Transverse colon (tissue), 4 donors: ENCODE measurements at places on chromosomes 3 and 15. TPM values are rescaled to one million over a fixed set of nuclear protein-coding genes. Genes with fewer than 3 reads are reported as not detected.

- no peak overlapping the region for H3K4me3 ChIP-seq
- DNase-seq: no peak
- no peaks in the 10 kb centered on the region for H3K36me3 ChIP-seq
Observed at GRCh38 chr15:100524326-100524725, 4.4 kb downstream of the CERS3 start.

DNA sequence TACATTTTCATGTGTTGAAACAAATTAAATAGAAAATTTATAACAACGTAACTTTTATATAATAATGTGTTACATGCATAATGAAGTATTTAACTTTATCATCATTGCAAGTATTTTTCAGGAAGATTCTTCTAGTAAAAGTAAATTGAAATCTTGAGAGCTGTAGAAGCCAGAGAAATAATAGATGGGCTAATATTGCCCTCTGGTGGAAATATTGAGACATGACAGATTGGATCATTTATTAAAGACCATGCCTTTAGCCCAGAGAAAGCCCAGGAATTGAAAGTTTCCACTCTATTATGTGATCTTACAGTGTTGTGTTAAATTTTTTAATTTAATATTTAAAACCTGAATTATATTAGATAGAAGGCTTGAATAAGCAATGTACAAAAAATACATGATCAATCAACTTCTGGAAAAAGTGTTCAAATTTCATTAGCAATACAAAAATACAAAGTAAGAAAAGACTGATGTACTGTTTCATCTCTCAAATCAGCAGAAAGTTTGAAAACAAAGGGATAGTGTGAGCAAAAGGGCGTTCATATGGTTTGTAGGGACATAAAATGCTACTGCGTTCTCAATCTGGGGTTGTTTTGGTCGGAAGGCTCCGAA is 52.7 kb upstream of the SPTSSB start:
- no peaks in the 10 kb centered on the region for H3K4me1 ChIP-seq
- H3K36me3 ChIP-seq: no peaks in the 10 kb centered on the region

GRCh38 chr3:51357856-51358255 is 27.2 kb upstream of the MANF start:
- H3K4me1 ChIP-seq: no peaks in the 10 kb centered on the region
- no peaks in the 10 kb centered on the region for H3K36me3 ChIP-seq
- no peak for DNase-seq
- no peak overlapping the region for H3K4me3 ChIP-seq
- H3K27me3 ChIP-seq: no peaks in the 10 kb centered on the region

DNA sequence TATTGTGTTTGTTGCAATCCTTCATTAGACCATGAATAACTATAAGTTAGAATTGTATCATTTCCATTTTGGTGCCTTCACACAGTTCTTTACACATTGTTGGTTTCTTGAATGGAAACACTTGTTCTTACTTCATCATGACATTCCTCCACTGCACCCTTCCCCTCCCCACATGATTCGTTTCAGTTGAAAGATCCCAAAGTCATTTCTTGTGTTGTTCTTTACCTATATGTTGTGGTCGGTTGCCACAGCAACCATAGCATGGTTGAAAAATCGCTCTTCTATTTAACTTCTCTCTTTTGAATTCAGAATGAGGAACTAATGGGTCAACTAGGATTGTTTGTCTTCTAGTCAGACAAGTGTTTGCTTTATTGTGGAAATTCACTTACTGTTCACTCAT is 103.3 kb downstream of the IL1RAP start:
- H3K36me3 ChIP-seq: no peaks in the 10 kb centered on the region
- peak; percentile 16 for DNase-seq
- no peaks in the 10 kb centered on the region for H3K4me1 ChIP-seq
- H3K27me3 ChIP-seq: no peaks in the 10 kb centered on the region
- no peak overlapping the region for H3K4me3 ChIP-seq

The MAGEF1 gene
- 17.6 TPM for total RNA-seq

DNA sequence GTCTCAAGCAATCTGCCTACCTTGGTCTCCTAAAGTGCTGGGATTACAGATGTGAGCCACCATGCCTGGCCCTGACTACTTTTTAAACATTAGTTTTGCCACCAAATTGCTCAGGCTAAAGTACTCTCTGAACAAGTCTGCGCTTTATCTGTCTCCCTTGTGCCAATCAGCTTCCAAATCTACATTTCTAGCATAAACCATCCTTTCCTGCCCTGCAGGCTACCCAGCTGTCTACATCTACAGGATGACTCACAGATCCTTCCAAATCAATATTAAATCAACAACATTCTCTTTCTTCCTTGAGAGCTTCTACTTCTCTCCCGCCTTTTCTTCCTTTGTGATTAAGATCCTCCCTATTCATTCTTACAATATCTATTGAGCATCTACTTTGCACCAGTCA is 16.0 kb upstream of the ATOSA start:
- DNase-seq: no peak
- no peak overlapping the region for H3K27ac ChIP-seq
- H3K4me1 ChIP-seq: peaks cover 4% of the 10 kb centered on the region
- no peaks in the 10 kb centered on the region for H3K36me3 ChIP-seq
- H3K27me3 ChIP-seq: no peaks in the 10 kb centered on the region

The UBE2E1 gene
- 62.0 TPM for total RNA-seq

GRCh38 chr3:194547042-194547441 is 60.2 kb upstream of the ATP13A3 start:
- H3K27me3 ChIP-seq: no peaks in the 10 kb centered on the region
- no peak overlapping the region for H3K27ac ChIP-seq
- H3K4me1 ChIP-seq: no peaks in the 10 kb centered on the region
- H3K4me3 ChIP-seq: no peak overlapping the region

The OPA1 gene
- total RNA-seq: 73.6 TPM

DNA sequence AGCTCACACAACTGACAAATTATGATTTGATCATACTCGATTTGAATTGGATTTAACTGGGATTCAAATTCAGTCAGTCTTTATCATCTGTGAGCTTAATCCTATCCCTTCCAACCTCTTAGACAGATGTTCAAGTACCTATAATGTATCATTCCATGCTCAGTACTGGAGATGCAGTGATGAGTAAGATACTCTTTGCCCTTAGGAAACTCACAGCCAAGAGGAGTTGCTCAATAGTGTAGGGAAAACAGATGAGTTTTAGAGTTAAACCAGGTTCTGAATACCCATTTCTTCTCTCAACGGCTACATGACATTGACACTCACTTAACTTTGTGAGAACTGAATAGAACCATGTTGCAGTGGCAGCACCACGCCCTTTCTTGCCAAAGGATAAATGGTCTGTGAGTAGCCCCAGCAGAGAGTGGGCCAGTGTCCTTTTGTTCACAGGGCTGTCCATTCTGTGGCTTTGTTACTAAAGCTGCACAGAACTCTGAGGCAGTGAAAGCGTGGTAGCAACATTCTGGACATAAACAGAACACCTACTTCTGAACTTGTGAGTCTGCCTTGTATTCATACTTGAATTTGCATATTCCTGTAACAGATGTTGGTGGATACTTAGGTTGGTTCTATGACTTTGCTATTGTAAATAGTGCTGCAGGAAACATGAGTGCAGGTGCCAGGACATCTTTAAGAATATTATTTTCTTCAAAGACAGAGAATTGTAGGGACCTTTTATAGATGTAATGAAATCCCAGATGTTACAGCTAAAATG is 91.6 kb downstream of the RASA2 start:
- no peaks in the 10 kb centered on the region for H3K36me3 ChIP-seq
- no peak overlapping the region for H3K4me3 ChIP-seq
- H3K27me3 ChIP-seq: no peaks in the 10 kb centered on the region
- no peak overlapping the region for H3K27ac ChIP-seq
- H3K4me1 ChIP-seq: no peaks in the 10 kb centered on the region

DNA sequence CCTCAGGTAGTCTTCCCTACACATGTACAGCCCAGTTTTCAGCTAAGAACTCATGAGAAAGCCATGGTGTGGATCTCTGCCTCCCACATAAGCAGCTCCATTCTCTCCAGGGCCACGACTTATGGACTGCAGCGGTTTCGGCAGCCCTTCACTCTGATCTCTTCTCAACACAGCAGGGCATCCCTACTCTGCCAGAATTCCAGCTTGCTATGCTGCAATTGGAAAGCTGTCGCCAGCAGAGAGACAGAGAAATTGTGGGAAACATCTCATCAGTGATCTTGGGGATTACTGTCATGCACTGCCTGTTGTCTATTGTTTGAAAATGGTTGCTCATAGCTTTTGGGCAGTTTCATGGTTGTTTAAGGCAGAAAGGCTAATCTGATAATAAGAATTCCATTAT is 11.9 kb upstream of the BLM start:
- H3K27ac ChIP-seq: no peak overlapping the region
- H3K4me1 ChIP-seq: no peaks in the 10 kb centered on the region
- no peak for DNase-seq
- H3K27me3 ChIP-seq: no peaks in the 10 kb centered on the region
- H3K4me3 ChIP-seq: no peak overlapping the region

The SAMD7 gene
- total RNA-seq: not detected

DNA sequence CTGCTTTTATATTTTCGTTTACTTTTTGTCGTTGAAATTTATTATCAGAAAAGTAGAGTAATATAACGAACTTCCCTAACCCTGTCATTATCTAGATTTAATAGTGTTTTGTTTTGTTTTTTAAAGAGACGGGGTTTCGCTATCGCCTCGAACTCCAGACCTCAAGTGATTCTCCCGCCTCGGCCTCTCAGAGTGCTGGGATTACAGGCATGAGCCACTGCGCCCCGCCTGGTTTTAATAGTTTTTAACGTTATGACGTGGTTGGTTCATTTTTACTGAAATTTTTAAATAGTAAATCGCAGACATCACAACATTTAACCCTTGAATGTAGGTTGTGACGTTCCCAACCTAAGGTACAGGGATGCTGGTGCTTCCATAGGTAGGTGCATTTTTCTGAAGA is 1.0 kb downstream of the NGRN start:
- H3K4me1 ChIP-seq: peaks cover 32% of the 10 kb centered on the region
- H3K27ac ChIP-seq: peak overlapping the region; percentile 98
- H3K27me3 ChIP-seq: no peaks in the 10 kb centered on the region
- peak overlapping the region; percentile 59 for H3K4me3 ChIP-seq
- DNase-seq: peak; percentile 34

The GCSAM gene
- total RNA-seq: not detected

DNA sequence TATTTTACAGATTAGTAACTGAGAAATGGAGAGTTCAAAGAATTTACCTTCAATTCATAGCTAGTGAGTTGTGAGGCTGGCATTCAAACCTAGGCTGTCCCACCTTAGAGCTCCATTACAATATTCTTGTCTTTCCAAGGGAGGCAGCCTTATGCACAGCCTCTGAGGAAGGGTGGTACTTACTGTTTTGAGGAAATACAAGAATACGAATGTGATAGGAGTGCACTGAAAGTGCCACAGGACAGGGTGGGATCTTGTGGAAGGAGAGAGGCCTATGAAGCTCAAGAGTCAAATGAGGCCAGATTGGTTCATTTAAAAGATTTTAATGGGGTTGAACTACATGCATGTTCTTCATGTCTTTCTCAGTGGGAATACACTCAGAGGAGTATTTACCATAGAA is 86.3 kb downstream of the ARIH1 start:
- peaks cover 25% of the 10 kb centered on the region for H3K36me3 ChIP-seq
- no peaks in the 10 kb centered on the region for H3K27me3 ChIP-seq
- no peaks in the 10 kb centered on the region for H3K4me1 ChIP-seq
- DNase-seq: no peak

- H3K27me3 ChIP-seq: peaks cover 29% of the 10 kb centered on the region
- H3K4me3 ChIP-seq: no peak overlapping the region
- no peak for DNase-seq
- no peak overlapping the region for H3K27ac ChIP-seq
Observed at GRCh38 chr15:101492766-101493692, 3.5 kb upstream of the PCSK6 start.

- DNase-seq: no peak
- H3K27me3 ChIP-seq: no peaks in the 10 kb centered on the region
- peak overlapping the region; percentile 55 for H3K4me3 ChIP-seq
- peak overlapping the region; percentile 84 for H3K27ac ChIP-seq
- peaks cover 29% of the 10 kb centered on the region for H3K4me1 ChIP-seq
- no peaks in the 10 kb centered on the region for H3K36me3 ChIP-seq
Observed at GRCh38 chr15:41661078-41661517, 893 bp downstream of the MGA start.

GRCh38 chr3:112409041-112409440 is 76.1 kb downstream of the CD200 start:
- peak overlapping the region; percentile 68 for H3K27ac ChIP-seq
- H3K4me1 ChIP-seq: peaks cover 7% of the 10 kb centered on the region
- no peaks in the 10 kb centered on the region for H3K27me3 ChIP-seq

GRCh38 chr15:84633311-84634227 is 20.5 kb downstream of the WDR73 start:
- peak overlapping the region; percentile 47 for H3K4me3 ChIP-seq
- DNase-seq: peak; percentile 79
- no peaks in the 10 kb centered on the region for H3K27me3 ChIP-seq
- peak overlapping the region; percentile 97 for H3K27ac ChIP-seq
- no peaks in the 10 kb centered on the region for H3K36me3 ChIP-seq

- H3K36me3 ChIP-seq: no peaks in the 10 kb centered on the region
- H3K4me1 ChIP-seq: no peaks in the 10 kb centered on the region
- H3K4me3 ChIP-seq: no peak overlapping the region
- no peak for DNase-seq
Observed at GRCh38 chr3:67329358-67329757, 325.1 kb downstream of the SUCLG2 start.

The OR5K2 gene
- not detected for total RNA-seq

- H3K36me3 ChIP-seq: no peaks in the 10 kb centered on the region
- no peak overlapping the region for H3K4me3 ChIP-seq
- no peak for DNase-seq
- no peaks in the 10 kb centered on the region for H3K4me1 ChIP-seq
- no peak overlapping the region for H3K27ac ChIP-seq
Observed at GRCh38 chr3:183548262-183548769, 7.2 kb downstream of the KLHL6 start.

DNA sequence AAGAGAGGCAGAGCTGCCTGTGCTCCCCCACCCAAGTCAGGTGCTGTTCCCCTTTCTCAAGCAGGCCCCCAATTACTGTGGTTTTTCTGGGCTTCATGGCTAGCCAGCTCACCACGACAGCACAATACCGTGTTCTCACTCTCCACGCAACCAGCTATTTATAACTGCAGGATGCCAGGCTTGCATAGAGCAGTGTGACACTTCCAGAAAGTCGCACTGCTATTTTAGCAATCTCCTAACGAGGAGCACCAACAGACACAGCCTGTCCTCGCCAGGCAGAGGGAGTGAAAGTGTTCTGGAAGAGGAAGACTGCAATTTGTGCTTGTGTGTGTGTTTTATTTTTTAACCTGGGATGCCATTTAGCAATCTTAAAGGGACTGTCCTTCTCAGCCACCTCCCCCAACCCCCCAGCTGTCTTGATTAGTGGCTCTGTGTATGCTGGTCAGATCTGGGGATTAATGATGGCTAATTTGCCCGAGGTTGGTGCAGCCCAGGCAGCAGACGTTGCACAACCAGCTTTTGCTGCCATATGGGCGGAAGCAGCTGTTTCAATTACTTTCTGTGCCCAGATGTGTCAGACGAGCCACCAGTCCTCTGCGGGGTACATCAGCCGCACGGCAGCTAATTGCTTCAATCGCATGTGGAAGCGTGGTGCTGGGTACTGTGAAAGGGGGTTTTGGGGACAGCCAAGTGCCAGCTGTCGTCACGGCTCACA is 268.0 kb upstream of the ARRDC4 start:
- no peaks in the 10 kb centered on the region for H3K4me1 ChIP-seq
- H3K27ac ChIP-seq: no peak overlapping the region
- DNase-seq: no peak
- H3K4me3 ChIP-seq: no peak overlapping the region
- no peaks in the 10 kb centered on the region for H3K27me3 ChIP-seq
- no peaks in the 10 kb centered on the region for H3K36me3 ChIP-seq

The PRICKLE2 gene
- total RNA-seq: 14.6 TPM

The RPP25 gene
- 11.3 TPM for total RNA-seq

The PIERCE2 gene
- total RNA-seq: 14.9 TPM
